Left renal cortex interstitium (tissue), 4 donors: ENCODE measurements at places on chromosomes 13 and 19.

DNA sequence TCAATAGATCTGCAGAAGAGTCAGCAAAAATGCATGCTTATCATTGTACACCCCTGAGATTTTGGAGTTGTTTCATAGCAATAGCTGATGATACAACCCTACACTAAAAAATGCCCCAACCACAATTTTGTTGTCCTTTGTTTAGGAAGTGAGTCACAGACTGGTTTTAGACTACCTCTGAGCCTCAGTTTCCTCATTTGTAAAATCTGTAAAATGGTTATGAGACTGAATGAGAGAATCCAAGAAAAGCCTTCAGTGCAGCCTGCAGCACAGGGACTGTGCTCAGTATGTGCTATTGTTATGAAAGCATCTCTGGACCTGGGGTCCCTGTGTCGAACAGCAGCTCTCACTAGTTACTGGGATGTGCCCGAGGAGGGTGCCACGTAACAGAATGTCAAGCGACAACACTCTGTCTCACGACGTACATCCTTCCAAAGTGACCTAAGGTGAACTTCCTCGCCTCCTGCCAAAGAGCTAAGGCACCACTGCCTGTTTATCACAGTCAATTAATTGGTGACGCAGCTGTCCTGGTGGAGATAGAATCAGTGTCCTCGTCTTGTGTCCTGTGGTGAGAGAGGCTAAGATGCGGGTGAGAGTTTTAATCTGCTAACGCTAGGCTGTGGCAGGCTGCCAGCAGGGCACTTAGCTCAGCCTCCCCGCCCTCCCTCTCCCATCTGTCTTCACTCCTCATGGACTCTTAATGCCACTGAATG is 18.1 kb downstream of the DHRS12 start:
- DNase-seq: no peak

DNA sequence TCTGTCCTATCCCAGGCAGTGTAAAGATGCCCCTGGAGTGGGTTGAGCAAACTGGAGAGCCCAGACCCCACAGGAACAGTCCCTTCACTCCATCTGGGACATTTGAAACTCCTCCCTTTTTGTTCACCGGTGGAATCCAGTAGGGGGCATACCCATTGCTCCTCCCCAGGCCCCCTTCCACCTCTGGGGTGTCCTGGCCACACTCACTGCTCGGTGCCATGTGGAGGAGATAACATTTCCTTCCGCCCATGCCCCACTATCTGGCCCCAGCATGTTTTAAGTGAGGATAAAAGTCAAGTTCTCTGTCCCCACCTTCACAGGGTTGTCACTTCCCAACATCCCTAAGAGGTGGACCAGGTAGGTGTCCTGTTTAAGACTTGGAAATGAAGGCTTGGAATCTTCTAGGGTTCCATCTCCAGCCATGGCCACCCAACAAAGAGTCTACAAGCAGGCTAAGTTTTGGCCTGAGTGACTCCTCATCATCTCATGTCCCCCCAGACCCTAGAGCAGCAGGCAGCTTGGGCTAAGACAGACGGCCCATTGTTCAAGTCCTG is 9.3 kb downstream of the ZNF526 start:
- DNase-seq: no peak

DNA sequence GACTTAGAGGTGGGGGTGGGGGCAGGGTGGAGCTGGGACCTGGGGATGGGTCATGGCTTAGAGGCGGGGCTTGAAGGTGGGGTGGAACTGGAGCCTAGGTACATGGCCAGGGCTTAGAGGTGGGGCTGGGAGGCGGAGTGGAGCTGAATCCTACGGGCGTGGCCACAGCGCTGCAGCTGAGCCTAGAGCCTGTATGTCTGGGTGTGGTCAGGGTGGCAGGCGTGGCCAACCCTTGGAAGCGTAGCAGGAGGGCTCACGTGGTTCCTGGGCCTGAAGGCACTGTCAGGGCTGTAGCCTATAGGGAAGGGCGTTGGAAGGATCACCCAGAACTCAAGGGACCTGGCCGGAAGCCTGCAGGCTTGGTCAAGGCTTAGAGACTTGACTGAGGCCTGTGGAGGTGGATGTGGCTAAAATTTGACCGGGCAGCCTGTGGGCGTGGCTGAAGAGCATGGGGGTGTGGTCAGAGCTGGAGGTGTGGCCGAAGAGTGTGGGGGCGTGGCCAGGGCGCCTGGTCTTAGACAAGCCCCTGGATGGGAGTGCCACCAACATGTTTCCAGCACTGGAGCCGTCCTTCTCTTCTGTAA is 24.3 kb downstream of the COLGALT1 start:
- no peak for DNase-seq

DNA sequence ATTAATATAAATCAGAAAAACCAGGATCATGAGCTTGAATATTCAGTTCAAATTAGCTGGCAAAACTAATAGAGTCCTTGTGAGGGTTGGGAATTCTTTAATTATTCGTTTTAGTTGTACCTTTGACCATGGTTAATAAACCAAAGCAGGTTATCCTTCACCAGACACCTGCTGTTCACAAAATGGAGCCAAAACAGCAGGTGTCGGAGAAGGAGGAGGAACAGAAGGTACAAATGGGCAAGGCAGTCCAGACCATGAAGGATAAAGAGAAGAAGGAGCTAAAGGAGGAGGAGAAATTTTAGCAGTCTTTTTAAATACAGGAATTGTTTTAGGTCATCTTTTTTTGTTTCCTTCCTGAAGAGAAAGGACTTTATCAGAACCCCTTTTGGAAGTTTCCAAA is 106.1 kb downstream of the NHLRC3 start:
- DNase-seq: no peak

- no peak for DNase-seq
Measured at GRCh38 chr19:16527971-16528521, 14.2 kb downstream of the CHERP start.

GRCh38 chr13:81795710-81796109 is 1454.8 kb upstream of the SPRY2 start:
- no peak for DNase-seq

DNA sequence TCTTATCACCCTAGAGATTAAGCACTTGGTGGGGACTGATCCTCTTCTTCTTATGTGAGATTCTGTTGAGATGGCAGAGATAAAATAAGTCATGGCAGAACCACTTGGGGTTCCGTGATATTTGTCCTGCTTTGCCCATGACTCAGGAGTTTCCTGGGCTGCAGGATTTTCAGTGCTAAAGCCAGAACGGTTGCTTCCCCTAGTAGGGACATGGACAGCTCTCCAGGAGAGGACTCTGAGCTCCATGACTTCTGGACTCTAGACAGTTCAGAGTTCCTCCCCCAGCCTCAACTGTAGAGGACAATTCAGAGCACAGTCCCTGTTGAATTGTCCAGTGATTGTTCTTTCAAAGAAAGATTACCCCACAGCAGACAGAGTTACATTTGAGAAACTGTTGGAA is 98.8 kb downstream of the OLFM4 start:
- no peak for DNase-seq

DNA sequence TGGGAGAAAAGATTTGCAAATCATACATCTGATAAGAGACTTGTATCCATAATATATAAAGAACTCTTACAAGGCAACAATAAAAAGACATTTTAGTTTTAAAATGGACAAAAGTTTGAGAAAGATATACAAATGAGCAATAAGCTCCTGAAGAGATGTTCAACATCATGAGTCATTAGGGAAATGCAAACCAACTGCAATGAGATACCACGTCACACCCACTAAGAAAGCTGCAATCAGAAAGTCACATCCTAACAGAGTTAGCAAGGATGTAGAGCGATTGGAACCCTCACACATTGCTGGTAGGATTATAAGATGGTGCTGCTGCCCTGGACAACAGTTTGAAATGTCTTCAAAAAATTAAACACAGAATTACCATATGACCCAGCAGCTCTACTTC is 50.3 kb downstream of the GSX1 start:
- no peak for DNase-seq

DNA sequence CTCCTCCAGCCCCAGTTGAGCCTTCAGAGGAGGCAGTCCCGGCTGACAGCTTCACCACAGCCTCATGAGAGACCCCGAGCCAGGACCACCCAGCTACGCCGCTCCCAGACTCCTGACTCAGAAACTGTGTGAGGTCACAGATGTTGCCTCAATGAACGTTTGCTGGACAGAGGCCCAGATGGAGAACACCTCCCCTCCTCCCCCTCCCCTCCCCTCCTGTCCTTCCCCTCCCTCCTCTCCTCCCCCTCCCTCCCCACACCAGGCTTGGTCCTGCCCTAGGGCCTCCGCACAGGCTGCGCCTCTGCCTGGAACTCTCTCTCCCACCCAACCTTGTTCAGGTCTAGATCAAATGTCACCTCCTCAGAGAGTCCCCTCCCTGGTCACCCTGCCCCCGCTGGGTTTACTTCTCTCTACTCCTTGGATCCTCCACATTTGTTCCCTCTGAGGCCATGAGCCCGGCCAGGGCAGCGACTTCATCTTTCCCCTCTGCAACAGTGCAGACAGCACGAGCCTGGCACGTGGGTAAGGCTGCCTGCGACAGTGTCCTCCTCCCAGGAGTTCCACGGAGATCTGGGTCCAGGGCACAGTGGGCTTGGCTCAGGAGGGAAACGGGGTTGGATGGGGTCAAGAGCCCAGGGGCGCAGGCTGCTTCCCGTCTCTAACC is 17.4 kb downstream of the PIP5K1C start:
- no peak for DNase-seq

DNA sequence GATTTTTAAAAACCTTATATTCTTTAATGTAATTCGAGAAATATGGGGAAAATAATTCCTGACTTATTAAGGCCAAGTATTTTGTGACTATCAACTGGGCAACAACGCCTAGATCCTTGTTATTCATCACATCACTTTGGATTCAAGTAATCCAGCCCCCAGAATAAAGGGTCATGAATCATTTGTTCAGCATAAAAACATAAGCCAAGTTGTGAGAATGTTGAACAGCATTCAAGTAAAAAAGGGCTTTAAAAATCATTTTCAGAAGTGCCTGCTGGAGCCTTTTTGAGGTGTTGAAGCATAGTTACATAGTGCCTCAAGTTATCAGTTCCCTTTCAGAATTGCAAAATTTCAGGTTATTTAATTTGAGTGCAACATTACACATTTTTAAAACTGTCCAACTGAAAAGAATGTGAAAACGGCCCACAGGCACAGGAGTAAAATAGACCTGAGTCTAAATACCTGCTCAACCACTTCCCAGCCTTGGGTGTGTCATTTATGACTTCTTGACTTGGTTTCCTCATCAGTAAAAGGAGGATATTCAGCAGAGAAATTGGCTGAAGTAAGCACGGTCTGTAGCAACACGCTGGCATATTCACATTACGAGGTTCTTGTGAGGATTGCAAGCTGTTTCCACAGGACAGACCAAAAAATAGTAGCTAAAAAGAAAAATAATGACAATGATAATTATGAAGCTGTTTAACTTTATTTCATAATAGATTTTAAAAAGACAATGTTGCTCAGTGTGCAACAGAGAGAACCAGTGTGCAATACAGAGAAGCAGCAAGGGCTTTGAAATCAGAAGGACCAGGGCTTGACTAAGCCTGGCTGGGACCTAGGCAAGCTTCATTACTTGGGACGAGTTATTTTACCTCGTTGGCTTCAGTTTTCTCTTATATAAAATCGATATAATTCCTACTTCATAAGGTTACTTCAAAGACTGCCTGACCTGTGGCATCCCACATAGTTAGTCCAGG is 56.6 kb downstream of the MBNL2 start:
- no peak for DNase-seq

DNA sequence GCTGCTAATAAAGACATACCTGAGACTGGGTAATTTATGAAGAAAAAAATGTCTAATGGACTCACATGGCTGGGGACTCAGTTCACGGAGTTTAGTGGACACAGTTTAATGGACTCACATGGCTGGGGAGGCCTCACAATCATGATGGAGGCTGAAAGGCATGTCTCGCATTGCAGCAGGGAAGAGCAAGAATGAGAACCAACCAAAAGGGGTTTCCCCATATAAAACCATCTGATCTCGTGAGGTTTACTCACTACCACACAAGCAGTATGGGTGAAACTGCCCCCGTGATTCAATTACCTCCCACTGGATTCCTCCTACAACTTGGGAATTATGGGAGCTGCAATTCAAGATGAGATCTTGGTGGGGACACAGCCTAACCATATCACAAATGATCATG is 1181.2 kb downstream of the PCDH9 start:
- no peak for DNase-seq

GRCh38 chr13:49827891-49828290 is 35.4 kb upstream of the KPNA3 start:
- DNase-seq: no peak

DNA sequence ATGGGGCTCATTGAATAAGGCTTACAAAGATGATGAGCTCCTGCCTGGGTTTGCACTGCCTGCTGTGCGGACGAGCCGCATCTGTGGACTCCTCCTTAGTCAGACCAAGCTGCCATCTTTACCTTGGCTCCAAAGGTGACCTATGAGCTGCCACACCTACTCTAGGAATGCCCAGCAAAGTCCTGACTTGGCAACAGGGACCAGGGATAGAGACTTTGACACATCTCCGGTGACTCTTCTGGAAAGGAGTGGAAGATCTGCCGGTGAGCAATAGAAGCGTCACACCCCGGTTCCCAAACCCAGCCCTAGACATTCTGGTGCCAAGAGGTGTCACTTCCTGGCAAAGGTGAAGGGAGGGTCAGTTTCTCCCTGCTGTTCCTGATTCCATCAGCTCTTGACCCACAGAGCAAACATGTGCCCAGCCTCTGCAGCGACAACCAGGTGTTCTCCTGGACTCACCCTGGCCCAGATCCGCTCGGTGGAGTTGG is 50.2 kb upstream of the GTF3A start:
- no peak for DNase-seq

GRCh38 chr19:43564800-43565199 is 10.5 kb downstream of the XRCC1 start:
- DNase-seq: no peak

- no peak for DNase-seq
Measured at GRCh38 chr13:92175330-92175729, 776.9 kb downstream of the GPC5 start.

DNA sequence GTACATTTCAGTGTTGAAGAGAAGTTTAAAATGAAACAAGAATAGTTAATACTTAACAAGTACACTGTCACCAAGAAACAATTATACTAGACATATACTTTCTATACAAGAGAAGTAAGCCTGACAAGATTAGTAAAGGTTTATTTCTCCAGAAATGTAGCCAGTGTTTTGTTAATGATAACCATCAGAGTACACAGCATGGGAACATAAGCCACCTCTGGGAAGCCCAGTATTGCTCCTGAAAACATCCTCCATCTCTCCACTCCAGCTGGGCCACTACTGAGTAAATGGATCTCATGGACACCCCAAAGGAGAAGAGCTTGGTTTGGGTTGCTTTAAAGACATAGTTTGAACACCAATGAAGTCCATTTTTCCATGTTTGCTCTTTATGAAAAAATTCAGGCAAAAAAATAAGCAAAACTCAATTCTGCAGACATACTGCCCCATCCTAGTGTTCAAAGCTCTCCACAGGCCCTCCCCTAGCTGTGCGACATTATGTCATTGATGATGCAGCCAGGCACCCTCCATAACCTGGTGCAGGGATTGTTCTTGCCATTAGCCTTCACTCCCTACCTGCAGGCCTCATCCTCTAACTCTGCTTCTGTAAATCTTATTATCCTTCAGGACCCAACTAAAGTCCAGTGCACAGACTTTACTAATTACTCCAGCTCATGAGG is 61.9 kb downstream of the LHFPL6 start:
- no peak for DNase-seq

GRCh38 chr19:39386557-39386956 is 4.3 kb downstream of the PAF1 start:
- DNase-seq: no peak
